Stimulated activated CD4-positive, alpha-beta T cell treated with anti-CD3 and anti-CD28 coated beads, Interleukin-2, amount 100 ng/mL, for 4 hours (primary cell): ENCODE measurements at places on chromosomes 13 and 19.
A peak's percentile ranks its signal among the peaks of the same experiment; 100 is the strongest.

DNA sequence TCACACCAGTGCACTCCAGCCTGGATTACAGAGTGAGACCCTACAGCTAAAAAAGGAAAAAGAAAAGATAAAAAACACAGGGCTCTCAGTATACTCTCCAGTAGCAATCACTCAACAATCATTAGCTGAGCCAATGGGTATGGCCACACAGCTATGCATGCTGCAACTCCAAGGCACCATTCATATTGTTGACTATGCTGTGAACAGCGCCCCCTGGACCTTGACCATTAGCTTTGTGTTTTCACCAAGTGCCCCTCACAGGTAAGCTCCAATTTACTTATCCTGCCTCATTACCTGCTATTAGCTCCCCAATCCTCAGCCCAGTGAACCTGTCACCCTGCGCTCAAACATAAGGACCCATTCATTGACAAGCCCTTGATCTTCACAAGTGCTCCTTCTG lies 35.8 kb downstream of the ZIC5 start:
- DNase-seq, result no peak

GRCh38 chr19:54164369-54165068 lies 5.0 kb upstream of the LENG1 start:
- DNase-seq, result no peak

- no peak for DNase-seq
These were observed 25.7 kb upstream of the SERP2 start for GRCh38 chr13:44347949-44348348.

- DNase-seq, result no peak
These were observed 45.7 kb upstream of the TDRD3 start for GRCh38 chr13:60351326-60351725.

GRCh38 chr13:76927955-76928354 lies 20.4 kb upstream of the ACOD1 start:
- DNase-seq, result no peak

GRCh38 chr13:102289606-102290005 lies 112.2 kb downstream of the FGF14 start:
- DNase-seq, result no peak

DNA sequence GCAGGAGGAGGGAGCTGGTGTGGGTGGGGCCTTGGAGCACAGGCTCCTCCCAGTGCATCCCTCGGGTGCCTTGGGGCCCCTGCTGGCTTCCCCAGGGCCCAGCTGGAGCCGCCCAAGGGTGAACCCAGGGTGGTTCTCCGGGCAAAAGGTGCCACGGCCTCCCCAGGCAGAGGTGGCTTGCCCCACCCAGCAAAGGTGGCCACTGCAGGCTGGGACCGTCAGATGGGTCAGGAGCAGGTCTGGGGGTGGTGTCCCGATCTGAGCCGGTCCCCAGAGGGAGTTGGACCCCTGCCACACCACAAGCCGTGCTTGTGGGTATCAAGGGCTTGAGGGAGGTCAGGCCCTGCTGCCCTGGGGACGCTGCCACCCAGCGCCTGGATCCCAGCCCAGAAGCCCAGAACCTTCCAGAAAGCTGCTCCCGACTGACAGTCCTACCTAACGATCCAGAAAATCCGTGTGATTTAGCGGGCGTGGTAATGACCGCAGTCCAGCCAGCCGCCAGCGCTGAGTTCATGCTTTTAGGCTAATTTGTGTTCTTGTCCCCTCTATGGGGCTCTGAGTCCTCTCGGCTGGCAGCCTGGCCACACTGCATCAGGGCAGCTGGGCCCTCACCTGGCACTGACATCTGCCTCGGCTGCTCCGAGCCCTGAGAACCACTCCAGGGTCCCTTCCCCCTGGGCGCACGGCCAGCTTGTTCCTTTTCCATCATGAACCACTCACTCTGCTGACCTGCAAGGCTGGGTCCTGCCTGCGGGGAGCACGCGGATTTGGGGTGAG lies 5.0 kb upstream of the GRIN3B start:
- DNase-seq, result no peak

DNA sequence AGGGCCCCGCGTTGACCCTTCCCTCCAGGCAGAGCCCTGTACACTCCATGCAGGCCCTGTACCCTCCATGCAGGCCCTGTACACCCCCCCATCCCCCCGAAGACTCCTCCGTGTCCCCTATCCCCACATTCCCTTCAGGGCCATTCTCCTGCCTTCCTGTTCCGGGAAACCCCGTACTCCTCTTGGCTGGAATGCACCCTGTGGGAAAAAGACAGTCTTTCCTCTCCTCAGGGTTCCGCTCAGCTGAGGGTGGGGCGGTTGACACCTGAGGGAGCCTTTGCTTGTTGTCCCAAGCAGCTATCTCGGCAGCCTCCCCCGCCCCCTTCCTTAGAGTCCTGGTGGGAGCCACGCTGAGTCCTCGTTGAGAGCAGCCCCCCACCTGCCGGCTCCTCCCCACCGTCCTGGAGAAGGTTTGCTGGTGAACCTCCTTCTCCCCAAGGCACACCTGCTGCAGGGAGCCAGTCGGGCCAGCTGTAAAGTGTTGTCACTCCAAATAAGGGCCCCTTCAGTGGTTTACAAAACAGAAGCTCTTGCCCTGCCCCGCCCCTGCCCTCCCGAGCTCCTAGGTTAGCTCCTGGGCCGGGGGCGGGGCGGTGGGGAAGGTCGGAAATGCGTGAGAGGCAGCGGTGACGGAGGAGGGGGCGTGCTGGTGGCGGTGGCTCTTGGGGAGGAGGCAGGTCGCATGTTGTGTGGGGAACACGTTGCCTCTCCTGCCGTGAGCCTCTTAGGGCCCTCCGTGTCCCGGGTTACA lies 1.5 kb downstream of the GNA11 start:
- peak; percentile 76 for DNase-seq

- DNase-seq, result no peak
These were observed 989 bp downstream of the ZNF766 start for GRCh38 chr19:52270266-52270885.

GRCh38 chr19:14039181-14039580 lies 7.6 kb downstream of the IL27RA start:
- DNase-seq, result no peak

GRCh38 chr19:31627620-31628365 lies 278.6 kb upstream of the TSHZ3 start:
- no peak for DNase-seq

DNA sequence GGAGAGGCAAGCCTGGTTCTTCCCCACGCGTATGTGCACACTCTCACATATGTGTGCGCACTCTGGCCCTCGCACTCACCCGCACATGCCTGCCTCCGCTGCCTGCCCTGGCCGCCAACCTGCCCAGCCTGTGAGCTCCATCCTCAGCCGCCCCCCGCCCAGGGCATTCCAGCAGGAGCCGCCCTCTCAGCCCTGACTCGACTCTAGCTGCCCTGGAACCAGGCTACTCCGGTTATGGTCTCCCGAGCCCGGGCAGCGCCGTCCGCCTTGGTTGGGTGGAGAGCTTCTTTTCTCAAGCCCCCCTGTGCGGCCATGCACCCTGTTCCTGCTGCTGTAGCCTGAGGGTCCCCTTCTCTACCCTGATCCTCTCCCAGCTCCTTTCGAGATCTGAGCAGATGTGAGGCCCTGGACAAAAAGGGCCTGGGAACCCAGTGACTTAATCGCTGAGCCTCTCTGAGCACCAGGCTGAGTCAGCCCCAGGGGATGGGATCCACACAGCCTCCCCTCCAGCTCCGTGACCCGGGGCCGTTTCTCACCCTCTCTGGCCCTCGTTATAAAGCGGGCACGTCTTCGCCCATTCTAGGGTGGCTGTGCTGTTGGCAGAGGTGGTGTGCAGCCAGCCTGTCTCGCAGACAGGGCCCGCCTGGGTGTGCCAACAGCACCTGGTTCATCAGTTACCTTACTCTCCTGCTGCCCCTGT lies 191.5 kb downstream of the TEX29 start:
- no peak for DNase-seq

DNA sequence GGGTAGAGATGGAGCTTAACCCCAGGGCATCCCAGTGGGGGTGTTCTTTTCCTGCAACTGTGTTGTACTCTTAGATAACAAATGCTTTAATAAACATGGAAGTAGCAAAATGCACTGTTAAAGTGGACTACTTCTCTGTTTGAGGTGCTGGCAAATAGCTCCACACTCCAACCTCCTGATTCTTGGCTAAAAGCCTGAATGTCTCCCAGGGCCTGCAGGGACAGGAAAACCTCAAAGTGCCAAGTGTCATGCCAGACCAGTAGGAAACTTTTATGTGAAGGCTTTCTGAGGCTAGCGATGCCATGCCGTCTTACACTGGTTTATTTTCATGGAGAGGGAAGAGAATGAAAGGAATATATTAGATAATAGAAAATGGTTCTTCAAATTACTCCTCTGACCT lies 6.8 kb downstream of the FREM2 start:
- DNase-seq, result no peak

DNA sequence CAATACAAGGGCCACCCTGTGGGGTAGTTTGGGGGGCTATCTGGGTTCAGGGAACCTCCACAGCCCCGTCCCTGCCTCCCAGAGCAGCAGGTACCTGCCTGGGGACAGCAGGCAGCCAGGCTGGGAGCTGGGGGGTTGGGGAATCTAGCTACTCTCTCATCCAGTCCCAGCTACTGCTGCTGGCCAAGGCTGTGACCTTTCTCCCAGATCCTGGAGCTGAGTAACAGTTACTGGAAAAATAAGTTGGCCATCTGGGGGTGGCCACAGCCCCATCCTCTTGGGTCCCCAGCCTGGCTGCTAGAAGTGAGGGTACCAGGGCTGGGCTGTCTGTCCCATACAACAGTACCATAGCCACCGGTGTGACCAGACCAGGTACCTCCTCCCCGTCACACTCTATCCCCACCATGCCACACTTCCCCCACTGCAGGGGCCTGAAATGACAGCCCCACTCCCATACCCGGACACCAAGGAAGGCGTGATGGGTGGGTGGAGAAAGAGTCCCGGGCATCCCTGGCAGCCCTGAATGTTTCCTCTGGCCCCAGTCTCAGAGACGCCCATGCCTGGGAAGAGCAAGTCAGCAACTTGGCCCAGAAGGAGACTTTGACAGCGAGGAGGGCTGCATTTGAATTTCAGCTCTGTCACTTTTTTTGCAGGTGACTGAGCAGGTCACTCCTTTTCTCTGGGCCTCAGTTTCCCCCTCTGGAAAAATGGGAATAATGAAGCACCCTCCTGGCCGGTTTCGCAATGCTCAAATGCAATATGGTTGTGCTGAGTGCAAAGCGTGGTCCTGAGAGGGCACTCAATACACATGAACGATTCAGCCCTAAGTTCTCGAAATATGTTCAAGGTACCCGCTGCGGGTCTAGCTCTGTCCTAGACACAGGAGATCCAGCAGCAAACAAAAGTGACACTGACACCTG lies 30.7 kb upstream of the NFIC start:
- DNase-seq, result no peak

DNA sequence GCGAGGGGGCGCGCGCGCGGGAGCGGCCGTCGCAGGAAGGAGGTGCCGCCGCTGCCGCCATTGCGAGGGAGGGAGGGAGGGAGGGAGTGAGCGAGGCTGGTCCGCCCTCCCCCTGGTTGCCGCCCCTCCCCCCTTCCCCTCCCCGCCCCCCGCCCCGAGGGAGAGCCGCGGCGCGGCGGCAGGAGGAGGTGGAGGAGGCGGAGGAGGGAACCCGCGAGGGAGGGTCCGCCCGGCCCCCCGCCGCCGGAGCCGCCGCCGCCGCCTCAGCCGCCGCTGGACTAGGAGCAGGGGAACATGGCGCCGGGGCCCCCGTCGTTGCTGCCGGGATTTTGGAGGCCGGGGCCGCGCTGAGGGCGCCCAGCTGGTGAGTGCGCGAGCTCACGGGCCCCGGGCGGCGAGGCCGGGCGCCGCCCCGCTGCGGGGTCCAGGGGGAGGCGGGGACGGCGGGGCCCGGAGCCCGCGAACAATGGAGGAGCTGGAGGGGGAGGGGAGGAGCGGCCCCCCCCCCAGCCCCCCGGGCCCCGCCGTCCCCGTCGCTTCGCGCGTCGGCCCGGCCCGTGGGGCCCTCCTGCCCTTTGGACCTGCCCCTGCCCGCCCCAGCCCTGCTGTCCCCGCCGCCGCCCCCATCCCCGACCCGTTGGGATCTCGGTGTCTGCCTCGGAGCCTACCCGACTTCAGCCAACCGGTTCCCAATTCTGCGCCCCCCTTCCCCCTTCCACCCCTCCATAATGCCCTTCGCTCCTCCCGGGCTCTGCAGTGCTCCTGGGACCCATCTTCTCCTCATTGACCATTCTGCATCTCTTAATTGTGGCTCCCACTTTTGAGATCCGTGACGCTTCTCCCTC lies at the start of gene ARHGAP35:
Gene ARHGAP35, plus strand, starts transcription at position 152 of the 845 bp plus-strand sequence. CDS start 57,679 bp downstream, outside the sequence.
- DNase-seq, result peak; percentile 72

DNA sequence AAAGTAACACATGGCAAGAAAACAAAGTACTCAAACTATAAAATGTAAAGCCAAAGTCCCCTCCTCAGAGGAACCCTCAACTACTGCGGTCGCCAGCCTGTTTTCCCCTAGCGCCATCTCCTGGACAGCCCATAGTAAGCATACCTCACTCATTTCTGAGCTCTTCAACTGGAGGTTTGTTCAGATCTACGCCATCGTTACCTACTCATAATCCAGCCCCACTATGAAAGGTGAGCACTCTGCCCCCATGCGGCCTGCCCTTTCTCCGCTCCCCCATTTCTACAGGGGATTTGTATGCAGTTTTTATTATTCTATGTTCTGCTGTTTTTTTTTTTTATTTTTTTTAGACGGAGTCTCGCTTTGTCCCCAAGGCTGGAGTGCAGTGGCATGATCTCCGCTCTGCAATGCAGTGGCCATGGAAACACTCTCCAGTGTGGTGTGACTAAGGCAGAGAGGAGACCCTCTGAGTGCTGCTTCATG lies 26.2 kb downstream of the OPA3 start:
- DNase-seq, result peak; percentile 40

DNA sequence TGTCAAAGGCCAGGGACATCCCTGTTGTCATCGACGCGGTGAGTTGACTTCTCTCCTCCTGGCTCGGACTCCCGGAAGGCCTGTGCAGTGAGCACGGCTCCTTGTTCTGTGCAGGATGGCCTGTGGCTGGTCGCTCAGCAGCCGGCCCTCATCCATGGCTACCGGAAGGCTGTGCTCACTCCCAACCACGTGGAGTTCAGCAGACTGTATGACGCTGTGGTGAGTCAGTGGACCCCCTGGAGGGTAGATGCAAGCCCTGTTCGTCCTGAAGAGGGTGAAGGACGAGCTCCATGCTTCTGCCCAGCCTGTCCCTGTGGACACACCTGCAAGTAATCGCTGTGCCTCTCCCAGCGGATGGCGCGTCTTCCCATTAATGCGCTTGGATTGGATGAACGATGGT lies 19.2 kb downstream of the NAXD start:
- DNase-seq, result no peak

DNA sequence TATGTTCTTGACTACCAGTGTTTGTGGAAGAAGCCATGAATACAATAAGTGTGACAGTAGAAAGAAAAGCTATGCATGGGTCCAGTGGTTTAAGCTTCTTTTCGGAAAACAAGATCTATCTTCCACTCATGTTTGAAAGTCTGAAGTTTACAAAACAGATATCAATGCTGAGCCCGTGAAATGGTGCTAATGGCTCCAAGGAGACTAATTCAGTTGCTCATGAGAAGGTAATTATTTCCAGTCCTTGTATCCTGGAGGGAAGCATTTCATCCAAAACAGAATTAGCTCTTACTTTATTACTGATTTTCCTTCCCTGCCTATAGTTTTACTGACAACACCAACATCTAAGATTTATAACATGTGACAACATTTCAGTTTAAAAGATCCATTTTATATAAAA lies 1364.9 kb downstream of the PCDH9 start:
- no peak for DNase-seq

GRCh38 chr13:101555610-101556009 lies 103.1 kb downstream of the ITGBL1 start:
- DNase-seq, result no peak

- DNase-seq, result no peak
These were observed 57.1 kb upstream of the MCF2L start for GRCh38 chr13:112911883-112912282.

GRCh38 chr13:44160591-44161191 lies 212.9 kb upstream of the SERP2 start:
- no peak for DNase-seq

- peak; percentile 97 for DNase-seq
These were observed at the start of gene JUNB for GRCh38 chr19:12791345-12792050. Gene JUNB (plus strand): TSS chr19:12791486. CDS start chr19:12791772, 286 bp downstream.

GRCh38 chr13:36430247-36431203 lies 1.8 kb upstream of the CCNA1 start:
- no peak for DNase-seq
